ENCODE measurements at places on chromosomes 1 and 21.

DNA sequence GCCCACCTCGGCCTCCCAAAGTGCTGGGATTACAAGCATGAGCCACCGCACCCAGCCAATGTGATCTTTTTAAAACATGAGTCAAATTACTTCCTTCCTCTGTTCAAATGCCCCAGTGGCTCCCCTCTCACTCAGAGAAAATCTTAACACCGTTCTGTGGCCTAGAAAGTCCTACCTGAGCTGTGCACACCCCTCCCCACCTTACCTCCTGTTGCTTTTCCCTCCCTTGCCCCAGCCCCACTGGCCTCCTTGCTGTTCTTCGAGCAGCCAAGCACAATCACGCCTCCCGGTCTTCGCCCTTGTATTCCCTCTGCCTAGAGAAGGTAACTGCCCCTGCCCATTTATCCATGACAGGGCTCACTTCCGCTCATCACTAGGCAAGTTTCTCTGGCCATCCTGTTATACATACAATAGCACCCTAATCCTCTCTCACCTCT lies 62.6 kb upstream of the RPL11 start:
- no peak for ATAC-seq

GRCh38 chr1:228827019-228827418 lies 91.7 kb downstream of the RHOU start:
- ATAC-seq = peak; percentile 98

- ATAC-seq = peak; percentile 88
Observed at GRCh38 chr1:113269168-113269963, 120.9 kb upstream of the MAGI3 start.

DNA sequence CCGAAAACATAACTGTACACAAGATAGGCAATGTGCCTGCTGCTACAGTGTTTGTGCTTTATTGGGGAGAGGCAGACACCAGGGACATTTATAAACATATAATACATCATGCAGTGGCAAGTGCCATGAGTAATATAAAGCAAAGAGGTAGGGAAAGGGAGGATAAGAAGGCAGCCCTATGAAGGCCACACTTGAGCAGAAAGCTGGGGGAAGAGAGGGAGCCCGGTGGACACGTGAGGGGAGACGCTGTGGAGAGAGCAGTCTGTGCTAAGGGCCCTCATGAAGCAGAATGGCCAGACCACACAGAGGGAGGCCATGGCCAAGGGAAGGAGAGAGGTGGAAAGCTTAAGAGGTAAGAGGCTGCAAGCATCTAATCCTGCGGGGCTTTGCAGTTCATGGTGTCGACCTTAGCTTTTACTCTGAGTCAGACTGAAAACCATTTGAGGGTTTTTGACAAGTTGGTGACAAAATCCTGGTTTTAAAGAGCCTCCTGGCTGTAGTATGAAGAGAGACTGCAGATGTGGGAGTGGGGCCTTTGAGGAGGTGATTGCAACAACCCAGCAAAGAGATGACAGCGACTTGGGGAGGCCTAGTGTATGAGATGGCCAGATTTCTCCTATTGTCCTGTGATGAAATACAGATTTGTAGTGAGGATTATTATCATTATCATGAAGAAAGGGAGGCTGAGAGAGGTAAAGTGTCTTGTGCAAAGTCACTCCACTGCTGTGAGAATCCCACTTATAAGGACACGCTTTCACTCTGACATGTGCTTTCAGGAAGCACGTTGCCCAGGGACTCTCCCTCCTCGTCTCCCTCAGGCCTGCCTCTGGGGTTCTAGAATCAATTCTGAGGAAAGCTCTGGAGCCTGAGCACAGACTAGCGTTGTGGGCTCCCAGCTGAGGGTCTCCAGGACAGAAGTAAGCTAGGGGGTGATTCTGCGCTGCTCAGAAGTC lies 192.9 kb downstream of the RHOU start:
- ATAC-seq = peak; percentile 47

GRCh38 chr1:197911857-197912696 lies 5.1 kb upstream of the LHX9 start:
- no peak for ATAC-seq

- ATAC-seq = peak; percentile 42
Observed at GRCh38 chr1:28208818-28209441, 23.9 kb downstream of the DNAJC8 start.
